ENCODE measurements at places on chromosomes 16 and 17.

DNA sequence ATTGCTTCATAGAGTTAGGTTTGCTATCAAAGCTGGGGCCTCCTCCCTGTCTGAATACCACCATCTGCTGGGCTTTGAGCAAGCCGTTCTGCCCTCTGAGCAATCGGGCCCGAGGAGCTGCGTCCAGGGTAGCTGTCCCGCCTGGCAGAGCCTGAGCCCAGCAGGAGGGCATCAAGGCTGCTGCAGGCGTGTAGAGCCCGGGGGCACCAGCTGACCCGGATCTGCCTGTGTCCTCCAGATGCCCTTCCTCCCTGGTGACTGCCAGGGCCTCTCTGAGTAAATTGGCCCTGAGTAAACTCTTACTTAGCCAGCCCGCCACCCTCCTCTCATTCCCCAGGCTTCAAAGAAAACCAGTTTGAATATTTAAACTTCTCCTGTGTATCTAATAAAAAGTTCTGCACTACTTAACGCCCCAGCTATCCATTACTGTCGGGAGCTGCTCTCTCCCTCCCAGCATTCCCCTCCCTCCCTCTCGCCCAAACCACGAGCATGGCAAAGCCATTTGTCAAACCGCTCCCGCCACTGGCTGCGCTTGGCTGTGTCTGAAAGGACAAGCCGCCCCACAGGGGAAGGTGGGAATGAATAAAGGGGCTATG is 16.4 kb downstream of the CDK5RAP3 start:
- no peak for DNase-seq

DNA sequence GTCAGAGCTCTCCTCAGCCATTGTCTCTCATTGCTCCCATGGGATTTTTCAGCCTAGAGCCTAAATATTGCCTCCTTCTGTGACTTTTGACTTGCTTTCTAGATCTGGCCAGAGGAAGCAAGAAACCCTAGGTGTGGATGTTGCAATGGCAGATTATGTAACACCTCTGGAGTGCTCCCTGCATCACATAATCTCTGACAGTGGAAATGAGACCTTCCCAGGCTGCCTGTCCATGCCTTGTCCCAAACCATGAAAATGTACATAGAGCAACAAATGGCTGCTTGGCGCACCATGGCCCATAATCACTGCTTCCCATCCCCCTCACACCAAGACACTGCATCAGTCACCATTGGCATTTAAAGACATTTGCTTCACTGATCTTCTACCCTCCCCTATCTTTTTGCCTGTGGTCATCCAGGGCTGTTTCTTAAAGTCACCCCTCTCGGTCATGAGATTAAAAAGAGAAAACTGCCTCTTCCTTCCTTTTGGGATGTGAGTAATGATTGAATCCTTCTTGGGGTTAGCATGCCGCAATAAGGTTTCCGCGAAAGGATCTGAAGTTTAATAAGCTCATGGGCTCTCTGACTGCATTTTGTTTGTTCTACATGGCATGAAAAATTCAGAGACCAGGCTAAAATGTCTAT is 34.2 kb upstream of the CCL2 start:
- no peak for DNase-seq

DNA sequence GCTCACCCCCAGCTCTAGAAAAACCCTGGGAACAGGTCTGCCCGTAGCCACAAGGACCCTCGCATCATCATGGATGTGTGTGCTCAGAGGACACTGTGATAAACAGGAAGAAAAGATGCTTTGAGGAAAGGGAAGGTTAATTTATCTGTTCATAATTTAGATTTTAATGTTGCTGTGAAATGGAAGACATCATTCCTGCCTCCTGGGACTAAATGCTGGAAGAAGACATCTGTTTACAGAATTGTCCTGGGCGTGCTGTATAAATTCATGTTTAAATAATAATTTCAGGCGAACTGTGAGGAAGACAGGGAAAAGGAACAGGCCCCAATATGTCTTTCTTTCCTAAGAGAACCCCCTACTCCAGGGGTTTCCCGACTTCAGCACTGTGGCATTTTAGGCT is 112.6 kb downstream of the SHISA6 start:
- no peak for DNase-seq

DNA sequence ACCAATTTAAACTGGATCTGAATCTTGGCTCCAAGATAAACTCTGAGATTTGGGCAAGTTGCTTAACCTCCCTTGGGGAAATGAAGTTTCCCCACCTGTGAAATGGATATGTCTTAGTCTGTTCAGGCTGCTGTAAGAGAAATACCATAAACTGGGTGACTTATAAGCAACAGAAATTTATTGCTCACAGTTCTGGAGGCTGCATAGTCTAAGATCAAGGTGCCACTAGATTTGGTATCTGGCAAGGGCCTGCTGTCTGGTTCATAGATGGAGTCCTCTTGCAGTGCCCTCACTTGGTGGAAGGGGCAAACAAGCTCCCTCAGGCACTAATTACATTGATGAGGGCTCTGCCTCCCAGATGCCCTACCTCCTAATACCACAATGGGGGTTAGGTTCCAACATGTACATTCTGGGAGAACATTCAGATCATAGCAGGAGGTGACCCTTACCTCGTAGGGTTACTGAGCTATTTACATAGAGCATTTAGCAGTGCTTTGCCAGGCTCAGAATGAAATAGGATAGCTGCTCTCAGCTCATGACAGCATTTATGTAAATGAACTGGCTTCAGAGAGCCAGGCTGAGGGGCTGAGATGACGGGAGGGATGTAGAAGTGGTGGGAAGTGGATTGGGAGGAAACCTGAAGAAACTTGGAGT is 83.9 kb downstream of the SPECC1 start:
- no peak for DNase-seq

- no peak for DNase-seq
Observed at GRCh38 chr17:70414300-70414699, 245.0 kb downstream of the KCNJ2 start.

DNA sequence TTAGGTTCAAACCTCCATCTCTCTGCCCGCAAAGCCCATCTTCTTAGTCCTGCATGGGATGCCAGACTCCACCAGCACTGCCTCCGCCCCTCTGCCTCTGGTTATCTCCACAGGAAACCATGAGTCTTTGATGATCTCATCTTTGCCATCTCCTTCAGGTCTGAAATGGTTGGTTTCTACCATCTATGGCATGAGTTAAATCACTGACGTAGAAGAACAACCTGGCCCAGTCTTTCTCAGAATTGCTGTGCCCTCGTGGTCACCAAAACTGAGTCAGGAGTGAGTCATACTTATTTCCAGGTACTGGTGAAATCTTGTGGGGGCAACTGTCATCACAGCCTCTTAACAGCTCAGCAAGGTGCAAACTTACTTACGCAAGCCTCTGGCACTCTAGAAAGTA is 468.7 kb upstream of the C16orf82 start:
- DNase-seq: peak; percentile 4

GRCh38 chr17:78433013-78433727 is 54.7 kb downstream of the PGS1 start:
- no peak for DNase-seq

- DNase-seq: no peak
Observed at GRCh38 chr16:86585821-86586611, 7.7 kb downstream of the FOXL1 start.

- DNase-seq: peak; percentile 69
Observed at GRCh38 chr17:17837380-17837821, 615 bp upstream of the SREBF1 start.

GRCh38 chr16:49855822-49856671 is at the start of gene ZNF423:
TSS of gene ZNF423 (minus strand) at chr16:49856112. CDS start at chr16:49855774, 338 bp downstream.
- DNase-seq: no peak

DNA sequence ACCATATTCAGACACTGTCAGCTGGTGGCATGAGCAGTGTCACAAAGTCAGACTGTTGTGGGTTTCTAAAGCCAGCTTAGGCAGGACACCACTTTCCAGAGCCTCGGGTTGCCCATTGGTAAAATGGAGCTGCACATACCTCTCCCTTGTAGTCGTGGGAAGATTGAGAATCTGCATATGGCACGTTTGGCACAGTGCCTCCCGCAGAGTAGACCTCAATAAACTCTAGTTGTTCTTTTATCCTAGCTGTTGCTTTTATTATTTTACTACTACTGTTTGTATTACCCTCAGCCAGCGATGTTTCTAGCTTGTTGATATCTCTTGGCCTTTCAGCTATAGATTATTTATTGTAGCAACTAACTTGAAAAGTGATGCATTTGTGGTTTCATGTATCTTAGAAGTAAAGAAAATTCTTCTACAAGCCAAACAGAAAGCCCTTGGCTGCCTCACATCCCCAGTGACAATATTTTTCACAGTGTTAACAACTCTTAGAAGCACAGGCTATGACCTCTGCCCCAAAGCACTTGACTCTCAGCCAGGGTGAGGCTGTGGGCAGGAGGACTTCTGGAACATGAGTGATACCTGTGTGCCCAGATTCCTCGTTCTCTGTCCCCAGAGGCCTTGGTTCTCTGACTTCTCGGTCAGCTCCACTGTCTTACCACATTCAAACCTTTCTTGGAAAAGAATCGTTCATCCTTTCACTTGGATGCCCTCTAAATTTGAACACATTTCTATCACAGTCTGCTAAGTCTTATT is 351.6 kb downstream of the SNX29 start:
- DNase-seq: no peak

- DNase-seq: no peak
Observed at GRCh38 chr17:69815406-69815805, 259.6 kb upstream of the KCNJ16 start.

DNA sequence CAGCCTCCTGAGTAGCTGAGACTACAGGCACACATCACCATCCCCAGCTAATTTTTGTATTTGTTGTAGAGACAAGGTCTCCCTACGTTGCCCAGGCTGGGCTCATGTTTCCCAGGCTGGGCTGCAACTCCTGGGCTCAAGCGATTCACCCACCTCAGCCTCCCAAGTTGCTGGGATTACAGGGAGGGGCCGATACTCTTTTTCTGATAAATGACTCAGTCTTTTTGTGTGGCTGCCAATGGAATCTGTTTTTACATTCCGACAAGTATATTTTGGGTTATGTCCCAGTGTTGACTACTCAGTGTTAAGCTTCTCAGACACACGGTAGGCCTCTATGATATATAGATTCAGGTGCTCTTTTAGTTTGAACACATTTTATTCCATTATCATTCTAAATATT is 58.1 kb downstream of the SLFN11 start:
- DNase-seq: no peak

GRCh38 chr16:89720813-89721545 is at the start of the genes VPS9D1 and ZNF276:
TSS of gene VPS9D1 (minus strand) at chr16:89720898. CDS start at chr16:89720861, 37 bp downstream.
TSS of gene ZNF276 (plus strand) at chr16:89721537. CDS start at chr16:89721641, 104 bp downstream.
- peak; percentile 60 for DNase-seq

DNA sequence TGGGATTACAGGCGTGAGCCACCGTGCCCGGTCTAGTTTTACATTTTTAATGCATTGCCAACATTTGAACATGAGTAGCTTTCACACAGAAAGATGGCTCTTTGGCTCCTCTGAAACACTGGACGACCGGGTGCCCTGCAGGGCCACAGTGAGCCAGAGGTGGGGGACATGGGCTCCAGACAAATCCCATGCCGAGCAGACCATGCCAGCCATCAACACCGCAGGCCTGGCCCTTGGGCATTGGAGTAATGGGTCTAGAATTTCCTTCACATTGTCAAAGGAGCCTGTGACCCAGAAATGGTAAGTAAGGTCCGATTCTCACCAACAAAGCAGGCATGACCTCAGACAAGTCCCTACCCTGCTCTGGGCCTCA is 21.4 kb upstream of the MPRIP start:
- no peak for DNase-seq

DNA sequence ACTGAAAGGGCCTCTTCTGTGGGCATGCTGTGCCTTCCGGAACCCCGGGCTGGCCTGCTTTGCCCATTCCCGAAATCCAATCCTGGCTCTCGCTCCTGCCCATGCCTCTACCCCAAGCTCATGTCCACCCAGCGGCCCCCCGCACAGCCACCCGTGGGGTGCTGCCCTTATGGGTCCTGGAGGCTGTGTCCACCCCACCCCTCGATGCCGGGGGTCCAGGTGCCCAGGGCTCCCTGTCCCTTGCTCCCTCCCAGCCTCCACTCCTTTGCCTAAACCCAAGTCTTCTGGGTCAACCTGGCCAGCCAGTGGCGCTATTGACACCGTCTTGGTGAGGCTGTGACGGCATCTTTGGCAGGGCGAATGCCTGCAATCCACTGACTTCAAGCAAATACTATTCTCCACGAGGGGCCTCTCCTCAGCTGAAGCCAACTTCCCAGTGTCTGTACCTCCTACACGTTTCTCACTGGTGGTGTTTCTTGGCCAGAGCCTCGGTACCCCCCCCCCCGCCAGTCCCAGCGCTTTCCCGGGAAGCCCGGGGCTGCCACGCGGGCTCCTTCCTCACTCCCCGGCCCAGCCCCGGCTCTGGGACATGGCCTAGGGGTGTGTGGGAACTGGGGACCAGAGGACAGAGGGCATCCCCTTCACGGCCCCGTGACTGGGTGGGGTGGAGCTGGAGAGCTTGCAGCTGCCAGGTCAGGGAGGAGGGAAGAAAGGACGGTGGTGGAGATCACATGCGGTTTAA is 12.2 kb upstream of the DUS1L start:
- no peak for DNase-seq

GRCh38 chr16:89037261-89038152 is 56.1 kb upstream of the ACSF3 start:
- no peak for DNase-seq

DNA sequence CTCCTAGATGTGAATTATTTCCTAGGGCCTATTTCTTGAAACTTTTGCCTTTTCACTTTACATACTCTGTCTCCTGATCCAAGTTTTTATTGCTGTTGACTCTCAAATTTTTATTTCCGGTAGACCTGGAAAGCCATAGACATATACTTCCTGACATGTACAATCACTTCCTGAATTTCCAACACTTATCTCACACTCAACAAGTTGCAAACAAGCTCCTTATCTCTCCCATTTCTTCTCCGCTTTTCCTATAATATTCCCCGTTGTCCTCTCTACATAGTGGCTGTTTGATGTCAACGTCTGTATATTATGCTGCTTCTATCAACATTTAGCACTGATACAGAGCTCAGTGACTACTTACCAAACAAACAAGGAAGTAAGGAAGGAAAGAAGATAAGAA is 59.3 kb downstream of the IKZF3 start:
- no peak for DNase-seq

DNA sequence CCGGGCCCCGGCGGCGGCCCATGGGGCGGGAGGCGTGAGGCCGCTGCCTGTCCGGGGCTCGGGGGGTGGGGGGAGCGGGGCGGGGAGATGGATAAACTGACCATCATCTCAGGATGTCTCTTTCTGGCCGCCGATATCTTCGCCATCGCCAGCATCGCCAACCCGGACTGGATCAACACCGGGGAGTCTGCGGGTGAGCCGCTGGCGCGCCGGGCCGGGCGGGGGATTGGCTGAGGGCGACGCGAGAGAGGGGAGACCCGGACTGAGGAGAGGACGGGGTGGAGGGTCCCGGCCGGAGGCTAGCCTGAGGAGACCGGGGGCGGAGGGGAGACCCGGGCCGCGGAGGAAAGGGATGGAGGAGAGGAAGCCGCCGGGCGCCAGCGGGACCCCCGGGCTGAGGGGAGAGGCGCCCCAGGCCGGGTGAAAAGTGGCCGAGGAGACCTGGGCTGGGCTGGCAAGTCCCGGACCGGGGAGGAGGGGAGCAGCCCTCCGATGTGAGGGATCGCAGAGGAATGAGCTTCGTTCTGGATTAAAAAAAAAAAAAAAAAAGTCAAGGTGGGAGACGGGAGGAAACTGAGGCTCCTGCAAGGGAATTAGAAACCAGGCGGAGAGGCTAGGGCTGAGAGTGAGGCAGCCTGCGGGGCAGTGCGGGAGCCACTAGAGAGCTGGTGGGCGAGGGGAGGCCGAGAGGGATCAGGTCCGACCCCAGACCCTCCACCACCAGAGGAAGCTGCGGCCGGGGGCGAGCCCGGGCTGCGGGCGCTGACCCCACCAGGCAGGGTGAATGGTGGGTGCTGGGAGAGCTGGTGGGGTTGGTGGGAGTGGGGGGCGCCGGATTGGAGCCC is 526 bp downstream of the MOSMO start:
- DNase-seq: no peak

Data from HCT116 (cell line).